ENCODE measurements at places on chromosomes 11 and 22. TPM values are rescaled to one million over a fixed set of nuclear protein-coding genes. Genes with fewer than 3 reads are reported as not detected.

NELL1 gene
- 70.4 TPM for polyA plus RNA-seq

NCR3LG1 gene
- 3.1 TPM for polyA plus RNA-seq

NXPE4 gene
- not detected for polyA plus RNA-seq

DCHS1 gene
- polyA plus RNA-seq = 42.4 TPM

INS gene
- not detected for polyA plus RNA-seq
